ENCODE measurements at places on chromosomes 2 and 18. TPM values are rescaled to one million over a fixed set of nuclear protein-coding genes. Genes with fewer than 3 reads are reported as not detected.

Gene SOWAHC
- total RNA-seq, result 7.8 TPM

Gene RPRD1A
- 37.0 TPM for total RNA-seq

Gene TBR1
- total RNA-seq, result 0.13 TPM

Gene TFCP2L1
- 0.08 TPM for total RNA-seq

Gene ZNG1B
- total RNA-seq, result 83.1 TPM

GRCh38 chr2:229914171-229914570 is 7.6 kb downstream of the TRIP12 start:
- no peak for DNase-seq
- H3K27me3 ChIP-seq, result no peaks in the 10 kb centered on the region
- peaks cover 10% of the 10 kb centered on the region for H3K4me1 ChIP-seq
- no peak overlapping the region for H3K27ac ChIP-seq
- peaks cover 16% of the 10 kb centered on the region for H3K36me3 ChIP-seq
- no peak overlapping the region for H3K4me3 ChIP-seq

DNA sequence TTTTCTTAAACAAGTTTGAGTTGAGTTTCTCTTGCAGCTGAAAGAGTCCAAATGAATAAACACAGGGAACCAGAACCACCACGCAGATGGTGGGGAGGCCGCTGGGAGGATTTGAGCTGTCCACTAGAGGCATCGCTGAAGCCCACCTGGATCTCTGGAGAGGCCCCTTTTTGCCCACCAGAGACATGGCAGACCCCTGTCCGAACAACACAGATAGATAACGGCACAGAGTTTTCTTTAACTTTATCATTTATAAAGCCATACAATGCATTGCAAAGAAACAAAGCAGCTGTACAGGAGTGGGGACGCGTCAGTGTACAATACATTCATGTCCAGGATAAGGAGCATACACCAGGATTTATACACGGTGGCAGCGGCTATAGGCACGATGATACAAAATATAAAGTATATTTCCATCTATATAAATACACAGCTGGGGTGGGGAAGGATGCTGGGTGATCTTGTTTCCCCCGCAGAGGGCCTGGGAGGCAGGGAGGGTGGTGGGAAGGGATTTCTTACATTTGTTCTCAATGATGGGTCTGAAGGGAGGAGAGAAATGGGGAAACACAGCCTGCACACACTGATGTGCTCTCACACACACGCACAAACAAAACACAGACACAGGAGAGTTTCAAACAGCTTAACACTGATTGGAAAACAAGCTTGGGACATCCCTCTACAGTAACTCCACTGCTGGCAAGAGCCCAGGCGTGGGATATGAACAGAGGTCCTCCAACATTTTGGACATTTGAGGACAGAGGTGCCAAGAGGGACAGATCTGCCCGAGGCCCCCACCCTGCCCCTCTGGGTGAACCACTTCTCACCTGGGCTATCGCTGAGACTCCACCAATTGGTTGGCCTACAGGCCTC is 203.0 kb downstream of the TNS1 start:
- H3K27me3 ChIP-seq, result no peaks in the 10 kb centered on the region
- H3K4me1 ChIP-seq, result no peaks in the 10 kb centered on the region
- H3K4me3 ChIP-seq, result no peak overlapping the region
- no peak overlapping the region for H3K27ac ChIP-seq
- DNase-seq, result no peak
- no peaks in the 10 kb centered on the region for H3K36me3 ChIP-seq

GRCh38 chr2:119387381-119388129 is 20.8 kb downstream of the DBI start:
- H3K27ac ChIP-seq, result no peak overlapping the region
- DNase-seq, result no peak
- peaks cover under 1% of the 10 kb centered on the region for H3K27me3 ChIP-seq
- H3K36me3 ChIP-seq, result no peaks in the 10 kb centered on the region
- H3K4me1 ChIP-seq, result peaks cover 19% of the 10 kb centered on the region

DNA sequence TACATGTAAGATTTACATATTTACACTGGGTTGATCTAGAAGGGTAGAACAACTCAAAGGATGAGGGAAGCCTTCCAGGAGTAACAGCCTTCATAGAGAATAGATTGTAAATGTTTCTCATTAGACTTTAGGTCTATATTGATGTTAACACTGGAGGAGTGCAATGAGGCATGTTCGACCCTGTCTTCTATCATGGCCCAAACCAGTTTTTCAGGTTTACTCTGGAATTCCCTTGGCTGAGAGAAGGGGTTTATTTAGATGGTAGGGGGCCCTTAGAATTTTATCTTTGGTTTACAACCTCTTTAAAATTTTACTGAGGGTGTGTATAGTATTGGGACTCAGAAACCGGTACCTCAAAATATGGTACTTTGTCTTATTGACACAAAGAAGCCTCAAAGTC is 634.9 kb upstream of the PIK3C3 start:
- H3K27ac ChIP-seq, result no peak overlapping the region
- H3K4me1 ChIP-seq, result no peaks in the 10 kb centered on the region
- no peaks in the 10 kb centered on the region for H3K27me3 ChIP-seq
- no peaks in the 10 kb centered on the region for H3K36me3 ChIP-seq

GRCh38 chr2:219495531-219496122 is 3.1 kb upstream of the GMPPA start:
- no peak overlapping the region for H3K4me3 ChIP-seq
- H3K36me3 ChIP-seq, result no peaks in the 10 kb centered on the region
- peak; percentile 90 for DNase-seq
- peaks cover 14% of the 10 kb centered on the region for H3K4me1 ChIP-seq

DNA sequence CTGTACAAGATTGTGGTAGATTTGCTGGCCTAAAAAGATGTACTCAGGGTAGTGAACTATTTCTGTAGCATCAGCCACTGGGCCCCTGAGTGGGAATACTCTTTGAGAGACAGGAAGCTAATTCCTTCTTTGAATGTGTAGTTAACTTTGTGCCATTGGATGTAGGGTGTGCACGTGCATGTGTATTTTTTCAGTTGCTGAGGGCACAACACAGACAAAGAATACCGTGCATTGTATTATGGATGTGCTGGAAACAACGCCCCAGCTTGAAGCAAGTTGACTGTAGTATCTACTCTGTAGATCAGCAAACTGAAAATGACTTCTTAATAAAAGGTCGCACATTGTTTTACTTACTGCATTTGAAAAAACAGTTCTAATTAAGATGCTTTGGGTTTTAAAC is 14.1 kb downstream of the CRIM1 start:
- H3K36me3 ChIP-seq, result no peaks in the 10 kb centered on the region
- H3K27ac ChIP-seq, result no peak overlapping the region
- peaks cover 57% of the 10 kb centered on the region for H3K4me1 ChIP-seq

- H3K27me3 ChIP-seq, result no peaks in the 10 kb centered on the region
- H3K36me3 ChIP-seq, result peaks cover 24% of the 10 kb centered on the region
- no peak overlapping the region for H3K27ac ChIP-seq
Measured at GRCh38 chr2:37149626-37150322, 7.0 kb downstream of the EIF2AK2 start.

DNA sequence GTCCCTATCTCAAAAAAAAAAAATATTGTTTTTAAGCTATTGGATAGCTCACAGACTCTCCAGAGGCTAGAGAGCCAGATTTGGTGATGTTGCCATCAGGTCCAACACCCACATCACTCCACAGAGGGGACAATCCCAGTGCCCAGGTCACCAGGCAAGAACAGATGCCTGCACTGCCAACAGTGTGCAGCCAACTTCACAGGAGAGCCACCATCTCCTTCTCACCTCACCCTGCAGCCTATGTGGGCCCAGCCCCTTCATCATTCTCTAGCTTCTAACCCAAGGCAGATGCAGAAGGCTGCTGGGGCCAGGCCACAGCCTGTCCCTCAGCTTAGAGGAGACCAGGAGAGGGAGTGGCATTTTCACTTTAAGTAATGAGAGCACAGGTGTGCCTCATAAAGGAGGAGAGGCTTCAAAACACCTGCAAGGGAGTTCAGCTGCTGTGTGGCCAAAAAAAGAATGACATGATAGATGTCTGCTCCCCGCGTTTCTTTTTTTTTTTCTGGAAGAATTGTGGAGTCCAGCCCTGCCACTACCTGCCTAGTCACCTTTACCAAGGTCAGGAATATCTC is 98.0 kb upstream of the ZSWIM2 start:
- H3K4me3 ChIP-seq, result no peak overlapping the region
- no peak for DNase-seq
- H3K27me3 ChIP-seq, result no peaks in the 10 kb centered on the region
- no peaks in the 10 kb centered on the region for H3K4me1 ChIP-seq
- no peaks in the 10 kb centered on the region for H3K36me3 ChIP-seq

DNA sequence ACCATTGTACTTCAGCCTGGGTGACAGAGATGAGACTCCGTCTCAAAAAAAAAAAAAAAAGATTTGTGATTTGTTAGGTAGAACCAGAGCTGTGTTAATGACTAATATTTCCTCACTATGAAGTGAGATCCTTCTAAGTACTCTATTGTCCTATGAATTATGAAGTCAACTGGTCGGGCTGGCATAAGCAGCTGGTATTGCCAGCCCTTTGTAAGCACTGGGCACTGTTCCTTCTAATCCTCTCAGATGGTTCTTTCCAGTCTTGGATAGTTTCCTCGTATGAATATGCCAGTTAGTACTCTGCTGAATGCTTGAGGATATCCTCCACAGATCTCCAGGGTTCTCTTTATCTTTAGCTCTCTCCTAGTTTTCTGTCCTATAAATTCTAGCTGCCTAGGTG is 223.1 kb upstream of the SP5 start:
- no peaks in the 10 kb centered on the region for H3K27me3 ChIP-seq
- DNase-seq, result no peak
- H3K4me1 ChIP-seq, result no peaks in the 10 kb centered on the region
- H3K27ac ChIP-seq, result no peak overlapping the region
- no peak overlapping the region for H3K4me3 ChIP-seq

DNA sequence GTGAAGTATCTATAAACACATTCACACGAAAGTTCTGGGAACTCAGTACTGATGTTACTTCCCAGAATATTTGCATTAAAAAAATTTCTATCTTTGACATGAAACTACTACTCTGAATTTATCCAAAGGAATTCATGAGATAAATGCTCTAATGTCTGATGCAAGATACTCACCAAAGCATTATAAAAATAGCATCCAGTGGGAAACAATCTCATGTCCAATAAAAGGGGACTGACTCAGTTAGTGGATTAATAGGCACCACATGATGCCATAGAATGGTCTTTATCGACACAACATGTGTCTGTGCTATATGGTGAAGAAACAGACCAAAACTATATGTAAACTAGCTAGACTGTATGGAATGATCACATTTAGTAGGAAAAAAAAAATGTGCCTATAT is 33.9 kb downstream of the LAMA3 start:
- no peaks in the 10 kb centered on the region for H3K36me3 ChIP-seq
- no peak overlapping the region for H3K27ac ChIP-seq
- no peak for DNase-seq
- H3K27me3 ChIP-seq, result no peaks in the 10 kb centered on the region
- H3K4me3 ChIP-seq, result no peak overlapping the region
- H3K4me1 ChIP-seq, result peaks cover 23% of the 10 kb centered on the region

DNA sequence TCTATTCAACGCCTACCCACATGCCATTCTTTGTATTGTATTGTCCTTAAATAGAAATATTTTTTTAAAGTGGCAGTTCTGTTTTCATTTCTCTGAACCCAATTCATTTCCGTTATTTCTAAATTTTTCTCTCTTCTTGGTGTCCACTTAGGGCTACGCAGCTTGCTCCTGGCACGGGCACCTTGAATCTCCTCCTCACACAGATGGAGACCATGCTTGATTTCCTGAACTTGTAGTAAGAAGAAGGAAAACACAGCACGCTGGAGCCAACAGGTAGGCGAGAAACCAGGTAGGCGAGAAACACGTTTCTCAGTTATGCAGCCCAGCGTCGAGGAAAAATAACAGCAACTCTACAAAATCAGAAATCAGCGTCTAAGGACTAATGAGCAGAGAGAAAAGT is 428.9 kb downstream of the STK39 start:
- no peak for DNase-seq
- peaks cover 18% of the 10 kb centered on the region for H3K4me1 ChIP-seq
- no peak overlapping the region for H3K4me3 ChIP-seq
- H3K27ac ChIP-seq, result no peak overlapping the region

DNA sequence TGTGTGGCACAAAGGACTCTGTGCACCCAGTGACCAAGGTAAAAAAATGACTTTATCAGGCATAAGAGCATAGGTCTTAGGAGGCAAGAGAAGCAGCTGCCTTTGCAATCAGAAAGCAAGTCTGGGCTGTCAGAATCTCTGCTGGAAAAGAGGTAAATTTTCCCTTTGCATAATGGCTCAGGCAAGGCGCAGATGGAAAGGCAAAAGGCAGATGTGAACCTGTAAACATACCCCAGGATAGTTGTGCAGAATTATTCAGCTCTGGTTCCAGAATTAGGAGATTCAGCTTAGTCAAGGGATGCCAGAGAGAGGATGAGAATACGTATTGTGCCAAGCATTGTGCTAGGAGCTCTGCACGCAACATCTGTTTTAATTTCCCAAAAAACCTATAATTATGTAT is 258.7 kb downstream of the CLIP4 start:
- no peak overlapping the region for H3K27ac ChIP-seq
- H3K27me3 ChIP-seq, result no peaks in the 10 kb centered on the region
- H3K4me3 ChIP-seq, result no peak overlapping the region
- no peak for DNase-seq

DNA sequence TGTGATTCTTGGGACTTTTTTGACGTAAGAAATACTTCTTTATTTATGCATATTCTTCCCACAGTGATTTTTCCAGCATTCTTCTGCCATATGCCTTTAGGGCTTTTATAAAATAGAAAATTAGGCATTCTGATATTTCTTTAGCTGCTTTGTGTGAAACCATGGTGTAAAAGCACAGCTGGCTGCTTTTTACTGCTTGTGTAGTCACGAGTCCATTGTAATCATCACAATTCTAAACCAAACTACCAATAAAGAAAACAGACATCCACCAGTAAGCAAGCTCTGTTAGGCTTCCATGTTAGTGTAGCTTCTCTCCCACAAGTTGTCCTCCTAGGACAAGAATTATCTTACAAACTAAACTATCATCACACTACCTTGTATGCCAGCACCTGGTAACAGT is 62.6 kb downstream of the EIF5B start:
- H3K27me3 ChIP-seq, result no peaks in the 10 kb centered on the region
- peaks cover 94% of the 10 kb centered on the region for H3K36me3 ChIP-seq
- H3K4me1 ChIP-seq, result no peaks in the 10 kb centered on the region
- no peak for DNase-seq
- no peak overlapping the region for H3K27ac ChIP-seq

DNA sequence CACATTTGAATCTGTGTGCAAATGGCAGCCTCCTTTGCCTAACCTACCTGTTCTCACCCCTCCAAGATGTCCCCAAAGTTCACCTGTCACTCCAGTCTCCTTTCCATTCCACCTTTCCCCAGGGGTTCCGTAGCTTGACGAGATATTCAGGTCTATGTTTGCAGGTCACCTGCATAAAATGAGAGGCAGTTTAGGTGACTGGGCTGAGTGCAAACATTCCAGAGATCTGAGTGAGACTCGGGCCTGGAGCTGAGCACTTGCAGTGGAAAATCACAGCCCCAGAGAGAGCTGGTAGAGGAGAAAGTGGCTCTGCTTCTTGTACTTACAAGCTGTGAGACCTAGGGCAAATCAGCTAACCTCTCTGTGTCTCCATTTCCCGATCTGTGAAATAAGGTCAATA is 20.1 kb downstream of the CAPN14 start:
- H3K4me1 ChIP-seq, result no peaks in the 10 kb centered on the region
- no peaks in the 10 kb centered on the region for H3K36me3 ChIP-seq
- no peak for DNase-seq

All from SJCRH30 (cell line).